ENCODE measurements at places on chromosomes 2 and 18.
A peak's percentile ranks its signal among the peaks of the same experiment; 100 is the strongest.

DNA sequence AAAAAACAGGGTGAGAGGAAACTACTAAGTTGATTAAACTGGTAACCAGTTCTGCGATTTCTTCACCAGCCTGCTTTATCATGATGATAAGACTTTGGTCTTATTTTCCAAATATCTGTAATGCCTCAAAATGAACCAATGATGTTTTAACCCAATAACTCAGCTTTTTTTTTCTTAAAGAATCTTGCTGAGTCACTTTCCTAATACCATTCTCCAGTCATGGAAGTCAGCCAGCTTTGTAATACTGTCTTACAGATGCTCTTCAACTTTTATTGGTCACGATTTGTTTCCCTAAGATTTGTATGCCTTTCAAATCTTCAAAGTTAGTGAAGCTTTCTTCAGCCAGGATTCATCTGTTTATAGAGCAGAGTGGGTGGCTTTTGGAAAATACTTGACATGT lies 47.7 kb upstream of the SMIM21 start:
- peak; percentile 88 for DNase-seq

DNA sequence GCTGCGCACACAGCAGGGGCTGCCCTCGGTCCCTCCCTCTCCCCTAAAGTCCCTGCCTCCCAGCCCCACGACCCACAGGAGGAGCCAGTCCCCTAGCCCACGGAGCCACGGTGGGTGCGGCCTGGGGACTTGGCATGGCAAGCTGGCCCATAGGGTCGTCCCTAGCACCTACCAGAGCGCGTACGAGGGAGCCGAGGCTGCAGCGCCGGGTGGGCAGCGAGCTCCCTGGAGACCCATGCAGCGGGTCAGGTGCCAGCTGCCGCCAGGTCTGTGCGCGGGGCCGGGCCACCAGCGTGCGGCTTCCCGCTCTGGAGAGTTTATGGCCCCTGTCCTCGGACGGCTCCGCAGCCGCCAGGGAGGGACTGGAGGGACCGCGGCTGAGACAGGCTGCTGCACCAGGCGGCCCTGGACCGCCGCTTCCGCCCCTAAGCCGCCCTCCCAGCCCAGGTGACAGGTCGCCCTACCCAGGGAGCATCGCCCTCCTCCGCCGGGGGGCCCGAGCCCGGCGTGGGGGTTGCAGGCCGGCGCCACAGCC lies 273.6 kb downstream of the CCDC74A start:
- DNase-seq = no peak

DNA sequence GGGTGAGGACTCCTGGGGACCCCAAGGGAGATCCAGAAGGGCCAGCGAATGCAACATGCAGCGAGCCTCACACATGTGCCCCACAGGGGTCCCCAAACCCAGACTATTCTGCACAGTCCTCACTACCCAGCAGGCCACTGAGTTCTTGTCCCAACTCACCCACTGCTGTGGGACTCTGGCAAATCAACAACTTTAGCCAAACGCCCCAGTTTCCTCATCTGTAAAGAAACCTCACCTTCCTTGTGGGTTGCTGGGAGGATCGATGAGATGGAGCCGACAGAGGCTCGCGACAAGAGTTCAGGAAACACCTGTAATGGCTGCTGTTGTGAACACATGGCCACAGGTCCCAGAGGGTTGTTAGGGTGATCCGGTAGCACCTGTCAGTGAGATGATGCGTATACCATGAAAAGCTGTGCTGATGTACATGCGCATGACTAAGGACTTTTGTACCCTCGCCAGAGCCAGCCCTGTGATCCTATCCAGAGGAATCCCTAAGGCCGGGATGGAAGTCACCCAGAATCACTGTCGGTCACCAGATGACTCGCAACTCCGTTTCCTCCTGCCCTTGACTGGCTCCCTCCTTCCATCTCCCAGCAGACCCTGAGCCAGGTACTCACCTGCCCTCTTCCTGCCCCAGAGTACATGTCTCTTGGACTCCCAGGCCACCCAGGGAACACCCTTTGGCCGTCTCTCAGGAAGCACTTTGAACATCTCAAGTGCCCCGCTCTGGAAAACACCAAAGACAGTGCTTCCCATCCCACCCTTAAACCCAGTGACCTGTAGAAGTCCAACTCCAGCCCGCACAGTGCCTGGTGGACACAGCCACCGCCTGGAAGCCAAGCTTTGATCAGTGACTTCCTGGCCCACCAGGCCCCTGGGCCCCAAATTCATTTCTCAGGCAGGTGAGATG lies 103.3 kb upstream of the ID2 start:
- DNase-seq = no peak

DNA sequence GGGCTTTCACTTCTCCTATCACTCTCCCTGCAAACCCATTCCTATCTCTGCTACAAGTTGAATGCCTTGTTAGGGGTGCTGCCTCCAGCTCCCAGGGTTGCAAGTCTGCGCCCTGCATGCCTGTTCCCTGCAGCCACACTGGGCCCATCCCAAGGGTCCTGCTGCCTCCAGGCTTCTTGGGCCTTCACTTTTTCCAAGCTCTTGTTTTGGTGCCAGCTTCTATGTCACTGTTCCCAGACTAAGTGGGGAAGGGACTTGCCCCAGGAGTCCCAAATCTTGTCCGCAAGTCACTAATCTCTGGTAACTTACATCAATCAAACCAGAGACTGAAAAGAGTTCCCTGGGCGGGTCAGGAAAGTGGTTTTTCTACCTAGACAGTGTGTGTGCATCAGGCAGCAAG lies 65.4 kb downstream of the ZCCHC2 start:
- DNase-seq = no peak

DNA sequence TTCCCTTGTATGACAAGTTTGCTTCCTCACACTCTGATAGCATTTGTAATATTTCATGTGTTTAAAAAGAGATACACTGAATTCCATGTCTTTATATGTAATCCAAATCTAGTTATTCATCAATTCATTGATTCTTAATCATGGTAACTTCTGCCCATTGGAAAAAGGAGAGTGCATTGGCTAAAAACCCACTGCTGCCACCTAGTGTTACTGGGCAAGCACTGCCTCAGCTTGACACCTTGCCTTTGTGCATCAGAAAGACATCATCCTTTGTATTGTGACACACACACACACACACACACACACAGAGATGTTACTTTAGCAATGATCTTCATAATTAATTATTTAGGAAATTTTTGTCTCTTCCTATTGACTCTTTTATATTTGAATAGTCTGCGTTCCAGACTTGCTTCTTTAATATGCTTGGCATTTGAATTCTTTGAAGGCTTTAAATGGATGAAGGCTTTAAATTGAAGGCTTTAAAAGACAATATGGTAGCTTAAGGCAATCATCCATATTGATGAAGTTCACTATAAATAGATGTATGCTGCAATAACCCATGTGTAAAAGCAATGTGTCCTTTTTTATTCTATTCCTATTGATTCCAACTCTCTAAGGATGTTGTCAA lies 414.2 kb upstream of the CHST9 start:
- DNase-seq = peak; percentile 65

DNA sequence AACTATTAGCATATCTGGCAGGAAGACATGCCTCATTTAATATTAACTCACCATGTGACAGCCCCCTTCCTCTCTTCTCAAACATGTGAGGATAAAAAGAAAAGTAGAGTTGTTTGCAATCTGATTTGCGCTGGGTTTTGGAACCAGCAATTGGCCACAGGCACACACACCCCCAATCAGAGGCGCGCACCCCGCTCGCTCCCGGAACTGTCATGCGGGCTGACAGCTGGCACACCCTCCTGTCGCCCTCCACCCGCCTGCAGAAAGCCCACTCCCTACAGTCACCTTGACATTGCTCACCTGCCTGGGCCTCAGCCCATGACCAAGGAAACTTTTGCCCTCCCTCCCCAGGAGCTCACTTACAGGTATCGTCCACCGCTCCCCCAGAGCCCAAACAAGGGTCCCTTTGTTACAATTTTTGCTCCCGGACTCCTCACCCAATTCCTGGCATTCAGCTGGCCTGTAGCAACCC lies 1.1 kb downstream of the COBLL1 start:
- DNase-seq = no peak

- DNase-seq = no peak
Measured at GRCh38 chr2:60125611-60126426, 427.6 kb downstream of the BCL11A start.

DNA sequence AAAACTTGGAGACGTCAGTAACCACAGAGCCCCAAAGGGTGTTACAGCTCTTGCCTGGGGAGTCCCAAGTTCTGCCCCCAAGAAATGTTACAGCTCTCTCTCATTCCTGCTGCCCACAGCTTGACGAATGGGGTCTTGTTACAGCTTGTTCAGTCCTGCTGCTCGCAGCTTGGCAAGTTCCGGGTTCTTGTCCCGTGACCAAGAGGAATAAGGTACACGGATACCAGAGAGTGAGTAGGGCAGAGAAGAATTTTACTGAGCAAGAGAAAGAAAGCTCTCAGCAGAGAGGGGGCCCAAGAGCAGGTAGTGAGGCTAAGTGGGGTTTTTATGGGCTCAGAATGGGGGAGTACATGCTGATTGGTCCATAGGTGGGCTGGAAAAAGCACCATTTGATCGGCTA lies 27.2 kb downstream of the SLC39A6 start:
- DNase-seq = no peak

DNA sequence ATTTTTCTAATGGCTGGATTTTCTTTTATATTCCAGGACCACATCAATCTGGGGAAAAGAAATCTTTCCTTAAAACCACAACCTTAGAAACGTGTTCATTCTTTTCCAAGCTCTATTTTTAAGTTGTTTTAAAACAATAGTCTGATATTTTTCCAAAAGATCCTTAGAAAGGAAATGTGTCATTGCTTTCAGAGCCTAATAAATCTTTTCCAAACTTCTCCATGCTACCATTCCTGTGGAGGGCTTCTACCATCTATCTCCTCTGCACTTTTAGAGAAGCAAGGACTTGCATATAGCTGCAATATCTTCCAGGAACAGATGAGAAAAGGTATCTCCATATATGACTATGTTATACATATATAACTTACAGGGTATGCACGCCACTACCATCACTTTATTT lies 21.2 kb downstream of the WDFY1 start:
- DNase-seq = peak; percentile 49

DNA sequence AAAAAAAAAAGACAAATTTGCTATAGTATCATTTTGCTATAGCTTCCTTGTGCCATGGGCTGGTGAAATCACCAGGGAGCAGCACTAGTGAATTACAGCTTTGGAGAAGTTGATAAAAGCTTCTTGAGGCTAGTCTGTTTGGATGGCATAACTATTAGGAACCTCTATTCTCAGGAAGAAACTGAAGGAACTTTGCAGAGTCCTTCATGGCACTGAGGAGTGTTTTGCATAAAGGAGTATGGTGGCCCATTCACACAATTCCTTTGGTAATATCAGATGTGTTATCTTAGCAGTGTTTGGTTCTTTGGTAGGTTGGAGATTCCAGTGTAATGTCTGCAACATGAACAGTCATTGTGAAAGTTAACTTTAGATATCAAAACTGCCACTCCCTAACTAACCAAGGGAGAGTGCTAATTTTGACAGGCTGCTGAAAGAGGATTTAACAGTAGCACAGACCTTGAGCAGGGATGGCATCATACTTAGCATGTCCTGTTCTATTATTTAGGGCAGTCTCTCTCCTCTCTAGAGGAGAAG lies 76.6 kb upstream of the ZFP36L2 start:
- no peak for DNase-seq

DNA sequence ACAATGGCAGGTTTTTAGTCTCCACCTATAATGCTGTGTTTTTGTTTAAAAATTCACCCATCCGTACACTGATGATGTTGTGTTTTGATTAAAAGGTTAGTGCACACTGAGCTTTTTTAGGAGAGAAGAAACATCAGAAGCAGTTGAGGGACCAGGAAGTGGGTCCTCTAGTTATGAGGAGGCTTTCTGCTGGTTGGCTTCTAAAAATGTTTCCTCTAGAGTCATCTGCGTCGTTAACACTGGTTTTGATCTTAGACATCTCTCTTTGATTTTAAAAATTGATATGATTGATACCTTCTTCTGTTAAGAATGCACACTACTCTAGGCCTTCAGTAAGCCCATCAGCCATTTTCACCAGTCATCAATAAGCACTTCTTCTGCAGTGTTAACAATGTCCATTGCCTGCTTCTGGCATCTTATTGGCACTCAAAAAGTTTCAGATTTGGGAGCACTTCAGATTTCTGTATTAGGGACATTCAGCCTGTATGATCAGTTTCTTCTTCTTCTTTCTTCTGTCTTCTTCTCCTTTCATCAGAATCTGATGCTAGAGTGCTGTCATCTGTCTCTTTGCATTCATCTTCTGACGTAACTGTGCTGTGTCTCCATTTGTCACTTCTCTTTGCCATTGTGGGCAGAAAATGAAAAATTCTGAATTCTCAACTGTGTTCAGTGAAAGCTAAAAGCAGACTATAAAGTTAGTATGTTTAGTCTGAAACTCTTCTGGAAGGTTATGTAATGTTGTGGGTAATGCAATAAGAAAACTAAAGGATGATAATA lies 56.3 kb downstream of the PHLPP1 start:
- no peak for DNase-seq

- DNase-seq = peak; percentile 48
Measured at GRCh38 chr18:58221060-58221725, 177.2 kb downstream of the NEDD4L start.

DNA sequence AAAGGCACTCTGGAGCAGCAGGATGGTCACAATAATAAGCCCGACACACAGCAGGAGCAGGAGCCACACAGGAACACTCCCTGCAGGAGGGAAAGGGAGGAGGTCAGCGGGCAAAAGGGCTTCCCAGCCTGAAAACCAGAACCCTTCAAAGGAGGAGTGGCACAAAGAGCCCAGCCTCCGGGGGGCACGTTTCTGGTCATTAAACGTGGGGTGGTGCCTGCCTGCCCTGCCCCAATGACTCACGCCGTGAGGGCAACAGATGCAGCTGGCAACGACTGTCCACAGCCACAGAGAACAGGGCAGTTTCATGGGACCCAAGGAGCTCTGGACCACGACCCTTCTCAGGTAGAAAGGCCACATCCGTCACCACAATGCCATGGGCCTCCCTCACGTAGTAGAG lies 3.0 kb downstream of the PREB start:
- no peak for DNase-seq

DNA sequence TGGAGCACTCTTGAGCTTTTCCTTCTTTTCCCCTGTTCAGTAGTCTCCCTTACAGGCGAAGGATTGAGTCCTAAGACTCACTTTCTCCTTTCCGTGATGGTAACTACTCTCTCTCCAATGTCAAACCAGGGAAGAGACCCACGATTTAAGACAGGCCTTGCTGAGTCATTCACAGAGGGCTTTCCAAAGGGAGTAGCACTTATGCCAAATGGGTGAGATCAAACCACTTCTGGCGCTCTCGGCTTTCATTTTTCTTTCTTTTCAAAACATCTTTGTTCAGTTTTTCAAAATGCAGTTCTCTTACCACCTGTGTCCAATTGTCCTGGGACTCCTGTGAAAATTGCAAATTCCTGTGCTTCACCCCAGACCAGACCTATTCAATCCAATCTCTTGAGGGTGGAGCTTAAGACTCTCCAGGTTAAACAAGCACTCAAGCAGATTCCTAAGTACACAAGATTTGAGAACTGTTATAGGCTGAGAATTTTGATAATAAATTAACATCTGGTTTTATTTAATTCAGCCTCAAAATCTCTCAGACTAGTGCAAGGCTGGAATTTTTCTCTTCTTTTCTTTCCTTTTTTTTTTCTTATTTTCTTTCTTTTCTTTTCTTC lies 14.4 kb upstream of the MRPL19 start:
- DNase-seq = no peak

- DNase-seq = no peak
Measured at GRCh38 chr2:68951899-68952298, 794 bp downstream of the GKN2 start.

- DNase-seq = peak; percentile 59
Measured at GRCh38 chr2:118202707-118203303, 114.5 kb downstream of the INSIG2 start.

- DNase-seq = no peak
Measured at GRCh38 chr2:42841344-42841743, 49.0 kb upstream of the HAAO start.

- DNase-seq = no peak
Measured at GRCh38 chr18:48698707-48699106, 159.9 kb downstream of the CTIF start.
